Astrocyte of the spinal cord (primary cell): ENCODE measurements at places on chromosomes 2 and 18.

GRCh38 chr2:146873646-146874259 is 971.1 kb upstream of the ACVR2A start:
- no peak for DNase-seq

GRCh38 chr2:168434146-168434545 is 21.9 kb upstream of the CERS6 start:
- DNase-seq = no peak

GRCh38 chr2:201157694-201158093 is 25.2 kb upstream of the CASP10 start:
- no peak for DNase-seq

- DNase-seq = no peak
These were observed 87.8 kb downstream of the MAP2 start for GRCh38 chr2:209511637-209512036.

DNA sequence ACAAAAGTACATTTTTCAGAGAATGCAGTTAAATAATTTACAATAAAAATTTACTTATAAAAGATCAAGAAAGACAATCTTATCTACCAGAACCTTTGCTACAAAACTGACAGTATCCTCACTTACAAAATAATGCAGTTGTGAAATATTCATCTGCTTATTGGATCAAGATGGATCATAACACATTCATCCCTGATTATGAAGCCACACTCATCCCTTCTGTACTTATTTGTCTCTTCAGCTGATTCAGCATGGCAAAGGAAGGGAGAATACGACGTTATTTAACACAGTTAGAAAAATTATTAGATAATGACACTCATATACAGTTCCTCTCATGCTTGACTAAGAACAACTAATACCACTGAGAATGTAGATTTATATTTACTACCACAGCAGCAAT is 46.4 kb downstream of the TCF4 start:
- DNase-seq = no peak
